ENCODE measurements at places on chromosomes 5 and 9.

- DNase-seq = peak; percentile 70
These were observed 34.9 kb upstream of the N4BP3 start for GRCh38 chr5:178078197-178079010.

DNA sequence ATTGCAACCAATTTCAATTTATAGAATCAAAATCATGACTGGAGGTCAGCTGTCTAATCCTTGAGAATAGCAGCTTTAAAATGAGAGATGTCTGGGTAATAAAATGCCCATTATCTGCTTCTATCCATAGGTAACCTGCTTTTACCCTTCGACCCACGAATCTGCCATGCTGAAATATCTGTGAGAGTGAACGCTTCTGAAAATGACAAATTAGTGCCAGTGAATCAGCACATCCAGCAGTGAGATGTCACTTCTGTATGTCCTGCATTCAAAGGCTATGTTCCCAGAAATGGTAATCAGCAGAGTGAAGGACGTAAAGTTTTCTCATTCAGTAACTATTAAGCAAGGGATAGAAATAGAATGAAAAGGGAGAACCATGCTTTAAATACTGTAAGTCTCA lies 532.4 kb upstream of the ITGA1 start:
- no peak for DNase-seq

GRCh38 chr9:38727497-38728001 lies 7.6 kb upstream of the FAM240B start:
- DNase-seq = no peak

- no peak for DNase-seq
These were observed 27.2 kb downstream of the AK3 start for GRCh38 chr9:4713849-4714248.

- no peak for DNase-seq
These were observed 18.1 kb upstream of the FTMT start for GRCh38 chr5:121833617-121834016.
